ENCODE measurements at places on chromosomes 3 and 15.

DNA sequence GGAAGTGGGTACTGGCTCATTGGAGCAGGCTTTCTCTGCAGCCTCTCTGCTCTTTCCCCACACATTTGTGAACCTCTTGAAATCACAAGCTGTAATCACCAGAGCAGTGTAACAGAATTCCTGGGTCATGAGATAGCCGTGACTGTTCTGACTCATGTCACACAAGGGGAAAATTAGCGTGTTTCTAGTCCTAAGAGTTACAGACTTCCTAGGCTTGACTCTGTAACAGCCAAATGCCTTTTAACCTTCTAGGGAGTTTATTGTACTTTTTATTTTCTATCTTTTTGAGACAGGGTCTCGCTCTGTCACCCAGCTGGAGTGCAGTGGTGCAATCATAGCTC lies 54.7 kb upstream of the TRAK1 start:
- DNase-seq = no peak

GRCh38 chr3:57079474-57079831 lies 19.0 kb downstream of the SPATA12 start:
- no peak for DNase-seq

DNA sequence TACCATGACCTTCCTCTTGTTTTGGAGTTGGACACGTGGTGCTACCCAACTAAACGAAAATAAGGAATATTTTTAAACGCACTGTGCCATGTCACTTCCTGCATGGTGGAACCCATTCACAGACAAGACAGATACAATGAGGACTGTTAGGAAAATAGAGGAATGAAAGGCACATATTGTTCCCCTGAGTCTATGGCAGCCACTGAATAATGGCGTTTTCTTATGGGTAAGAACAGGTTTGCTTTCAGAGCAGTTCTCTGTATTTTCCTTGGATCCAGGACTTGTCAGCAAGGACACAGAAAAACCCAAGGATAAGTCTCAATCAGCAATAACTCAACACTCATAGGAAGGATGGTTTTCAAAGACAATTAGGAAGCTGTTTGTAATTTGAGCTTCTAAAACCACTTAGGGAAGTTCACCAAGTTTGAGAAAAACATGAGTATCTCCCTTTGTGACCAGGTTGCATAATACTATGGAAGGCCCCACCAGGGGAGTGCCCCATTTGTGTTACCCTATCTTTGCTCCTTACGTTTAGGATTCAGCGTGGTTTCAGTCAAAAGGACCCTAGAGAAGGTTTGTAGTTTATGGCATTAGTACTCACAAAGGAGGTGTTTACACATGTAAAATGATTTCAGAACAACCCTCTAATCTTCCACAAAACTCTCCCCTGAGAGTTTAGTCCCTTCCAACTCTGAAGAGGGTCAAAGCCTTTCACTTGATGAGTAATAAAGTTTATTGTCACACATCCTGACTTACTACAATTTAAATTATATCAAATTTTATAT lies 487.2 kb upstream of the ATP11B start:
- DNase-seq = no peak

- no peak for DNase-seq
Measured at GRCh38 chr3:78666470-78666800, 1101.4 kb downstream of the ROBO1 start.

Data from activated CD4-positive, CD25-positive, alpha-beta regulatory T cell treated with anti-CD3 and anti-CD28 coated beads, Interleukin-2, amount 50 U/mL, for 72 hours (primary cell).